ENCODE measurements at places on chromosomes 5 and 9.

- no peak for DNase-seq
Observed at GRCh38 chr9:20990867-20991266, 40.6 kb downstream of the HACD4 start.

DNA sequence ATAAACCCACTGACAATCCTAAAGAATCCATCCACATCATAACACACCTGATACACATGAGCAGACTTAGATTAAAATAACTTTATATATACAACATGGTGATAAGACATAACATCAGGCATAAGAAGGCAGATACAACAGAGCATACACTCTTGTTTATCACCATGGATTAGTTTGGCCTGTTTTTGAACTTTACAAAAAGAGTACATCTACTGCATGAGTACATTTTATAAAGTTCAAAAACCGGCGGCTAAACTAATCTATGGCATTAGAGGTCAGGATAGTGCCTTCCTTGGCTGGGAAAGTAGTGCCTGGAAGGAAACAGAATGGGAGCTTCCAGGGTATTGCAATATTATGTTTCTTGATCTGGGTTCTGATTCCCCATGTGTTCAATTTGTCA lies 15.1 kb downstream of the RICTOR start:
- DNase-seq: no peak

DNA sequence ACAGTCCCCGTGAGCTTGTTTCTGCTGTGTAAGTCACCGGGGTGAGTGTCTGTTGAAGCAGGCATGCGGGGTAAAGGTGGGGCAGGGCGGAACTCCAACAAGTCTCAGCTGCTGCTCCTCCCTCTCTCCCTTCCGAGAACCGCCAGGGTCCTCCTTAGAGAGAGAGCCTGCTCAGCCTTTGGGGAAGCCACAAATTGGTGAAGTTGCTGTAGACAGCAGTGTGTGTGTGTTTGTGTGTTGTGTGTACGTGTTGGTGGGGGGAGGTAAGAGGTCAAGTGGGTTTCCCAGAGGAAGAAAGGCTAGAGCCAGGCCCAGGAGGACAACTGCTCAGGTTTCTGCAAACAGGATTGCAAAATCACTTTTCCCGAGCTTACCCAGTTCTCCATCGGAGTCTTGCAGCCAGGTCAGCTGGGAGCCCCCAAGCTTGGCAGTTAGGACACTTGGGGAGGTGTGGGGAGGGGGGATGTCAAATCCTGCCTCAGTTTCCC lies 38.9 kb upstream of the DAB2IP start:
- no peak for DNase-seq

DNA sequence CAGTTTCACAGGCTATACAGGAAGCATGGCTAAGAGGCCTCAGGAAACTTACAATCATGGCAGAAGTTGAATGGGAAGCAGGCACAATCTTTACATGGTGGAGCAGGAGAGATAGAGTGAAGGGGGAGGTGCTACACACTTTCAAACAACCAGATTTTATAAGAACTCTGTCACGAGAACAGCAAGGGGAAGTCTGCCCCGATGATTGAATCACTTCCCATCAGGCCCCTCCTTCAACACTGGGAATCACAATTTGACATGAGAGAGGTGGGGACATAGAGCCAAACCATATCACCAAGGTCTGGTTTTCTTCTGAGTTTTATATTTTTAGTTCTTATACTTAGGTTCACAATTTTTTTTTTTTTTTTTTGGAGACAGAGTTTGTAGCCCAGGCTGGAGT lies 16.1 kb downstream of the ZCCHC9 start:
- no peak for DNase-seq
